ENCODE measurements at places on chromosomes 3 and 15. TPM values are rescaled to one million over a fixed set of nuclear protein-coding genes. Genes with fewer than 3 reads are reported as not detected.

The TTLL13 gene
- 0.34 TPM for total RNA-seq

The TOPBP1 gene
- total RNA-seq = 88.4 TPM

The LINGO1 gene
- total RNA-seq = not detected

The FBXO40 gene
- not detected for total RNA-seq

The LNP1 gene
- total RNA-seq = 1.8 TPM

The SUCNR1 gene
- total RNA-seq = not detected

The SHISA5 gene
- total RNA-seq = 140 TPM

The SCAANT1 gene
- total RNA-seq = not detected

The SRPRB gene
- 75.2 TPM for total RNA-seq

The GOLGA8M gene
- 4.4 TPM for total RNA-seq

The NEDD4 gene
- total RNA-seq = 8.7 TPM

The DGKG gene
- total RNA-seq = not detected

The GOLGA6L9 gene
- total RNA-seq = 0.91 TPM

The EAF2 gene
- total RNA-seq = 39.3 TPM

The GP5 gene
- total RNA-seq = 1.0 TPM

The NISCH gene
- 79.6 TPM for total RNA-seq

The MRPS22 gene
- 39.8 TPM for total RNA-seq

The SCG3 gene
- total RNA-seq = not detected

The ZMYND10 gene
- 3.6 TPM for total RNA-seq

The C3orf52 gene
- total RNA-seq = 9.0 TPM

The CSTA gene
- total RNA-seq = not detected

The SMCO1 gene
- not detected for total RNA-seq

The ARPIN gene
- total RNA-seq = not detected

The CHRNA7 gene
- total RNA-seq = not detected

The APOD gene
- total RNA-seq = 0.27 TPM

The ASB14 gene
- total RNA-seq = not detected

The CPEB1 gene
- not detected for total RNA-seq

The ANKRD63 gene
- total RNA-seq = not detected

The NR2E3 gene
- not detected for total RNA-seq

The KLHL6 gene
- total RNA-seq = 31.7 TPM

The BFSP2 gene
- total RNA-seq = 1.0 TPM

The TMCO5A gene
- not detected for total RNA-seq

The C3orf85 gene
- not detected for total RNA-seq

The CILP gene
- total RNA-seq = 0.07 TPM

The CHCHD4 gene
- 17.8 TPM for total RNA-seq

The HIGD1A gene
- total RNA-seq = 67.0 TPM

The DAZL gene
- not detected for total RNA-seq

The LIPC gene
- 3.0 TPM for total RNA-seq

The PRR23E gene
- total RNA-seq = not detected

The GMNC gene
- not detected for total RNA-seq

The KCNH8 gene
- not detected for total RNA-seq

The TATDN2 gene
- total RNA-seq = 76.8 TPM

The GOLGA8J gene
- not detected for total RNA-seq

The ST6GAL1 gene
- total RNA-seq = 117 TPM

The NOX5 gene
- total RNA-seq = 0.02 TPM

The CEMIP gene
- 0.91 TPM for total RNA-seq

The AADACL2 gene
- not detected for total RNA-seq

The IL16 gene
- 199 TPM for total RNA-seq

The ZNF619 gene
- total RNA-seq = 9.1 TPM

The PDCD10 gene
- 64.9 TPM for total RNA-seq

The PYDC2 gene
- total RNA-seq = not detected

The BCHE gene
- total RNA-seq = not detected

The NT5DC2 gene
- total RNA-seq = 44.7 TPM

The PLOD2 gene
- total RNA-seq = 0.32 TPM

The ARRDC4 gene
- 0.39 TPM for total RNA-seq

The BOC gene
- 0.05 TPM for total RNA-seq

The ANKUB1 gene
- not detected for total RNA-seq

The PLIN1 gene
- total RNA-seq = 0.07 TPM

The STAB1 gene
- total RNA-seq = 0.09 TPM
